ENCODE measurements at places on chromosomes 12 and 14.
A peak's percentile ranks its signal among the peaks of the same experiment; 100 is the strongest.

- no peak for DNase-seq
These were observed 591.3 kb downstream of the LRFN5 start for GRCh38 chr14:42198010-42198409.

- DNase-seq = no peak
These were observed 415.1 kb downstream of the TMEM121 start for GRCh38 chr14:105941226-105942166.

GRCh38 chr12:3752741-3753486 is at the start of gene CRACR2A:
TSS of gene CRACR2A (minus strand) at chr12:3753109. CDS start at chr12:3696999, 56,110 bp downstream.
- peak; percentile 77 for DNase-seq

DNA sequence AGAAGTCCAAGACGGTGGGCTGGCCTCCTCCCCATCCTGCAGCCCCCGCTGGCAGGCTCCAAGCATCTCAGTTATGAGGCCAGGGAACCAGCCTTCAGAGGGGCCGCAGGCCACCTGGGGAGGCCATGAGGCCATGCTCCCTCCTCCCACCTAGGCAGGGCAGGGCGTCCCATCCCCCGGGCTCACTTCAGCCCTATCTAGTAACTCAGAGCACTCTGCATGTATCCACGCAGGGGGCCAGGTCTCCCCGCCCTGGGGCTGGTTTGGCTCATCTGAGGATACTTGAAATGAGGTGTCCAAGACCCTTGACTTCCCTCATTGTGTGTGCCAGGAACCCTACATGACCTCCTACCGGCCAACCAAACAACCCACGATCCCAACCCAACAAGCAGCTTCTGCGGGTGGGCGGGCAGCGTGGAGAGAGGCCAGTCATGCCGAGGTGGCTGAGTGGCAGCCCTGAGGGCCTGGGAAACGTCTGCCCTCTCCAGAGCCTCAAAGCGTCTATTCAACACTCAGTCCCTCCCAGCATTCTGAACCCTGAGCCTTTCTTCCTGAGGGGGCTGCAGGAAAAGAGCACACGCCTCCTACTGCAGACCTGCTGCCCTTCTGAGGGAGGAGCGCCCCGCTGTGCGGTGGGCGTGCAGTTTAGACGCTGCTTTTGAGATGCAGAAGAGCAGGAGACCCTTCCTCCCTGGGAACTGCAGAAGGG is 16.8 kb downstream of the ISCA2 start:
- peak; percentile 63 for DNase-seq

GRCh38 chr14:44265246-44265645 is 241.8 kb downstream of the FSCB start:
- no peak for DNase-seq

- peak; percentile 84 for DNase-seq
These were observed 493 bp downstream of the NUMB start for GRCh38 chr14:73457924-73458182.

- no peak for DNase-seq
These were observed 116.7 kb downstream of the PRKCH start for GRCh38 chr14:61438036-61438435.

- no peak for DNase-seq
These were observed 112.8 kb upstream of the PELI2 start for GRCh38 chr14:56005191-56006053.

GRCh38 chr12:132488127-132489077 is 1.5 kb upstream of the FBRSL1 start:
- no peak for DNase-seq

Measured in suprapubic skin (tissue), 4 donors.